PC-9 (cell line): ENCODE measurements at places on chromosomes 1 and 21. TPM values are rescaled to one million over a fixed set of nuclear protein-coding genes. Genes with fewer than 3 reads are reported as not detected.

KRTAP10-12 gene
- not detected in 2 replicates for total RNA-seq

MAP3K7CL gene
- total RNA-seq, result 0.37 and 0.50 TPM in 2 replicates

AMY1B gene
- not detected in 2 replicates for total RNA-seq

LMO4 gene
- 37.1 and 47.7 TPM in 2 replicates for total RNA-seq

SPSB1 gene
- total RNA-seq, result 27.9 and 33.8 TPM in 2 replicates
